Central memory CD8-positive, alpha-beta T cell (primary cell): ENCODE measurements at places on chromosomes 2 and 18.
A peak's percentile ranks its signal among the peaks of the same experiment; 100 is the strongest.

DNA sequence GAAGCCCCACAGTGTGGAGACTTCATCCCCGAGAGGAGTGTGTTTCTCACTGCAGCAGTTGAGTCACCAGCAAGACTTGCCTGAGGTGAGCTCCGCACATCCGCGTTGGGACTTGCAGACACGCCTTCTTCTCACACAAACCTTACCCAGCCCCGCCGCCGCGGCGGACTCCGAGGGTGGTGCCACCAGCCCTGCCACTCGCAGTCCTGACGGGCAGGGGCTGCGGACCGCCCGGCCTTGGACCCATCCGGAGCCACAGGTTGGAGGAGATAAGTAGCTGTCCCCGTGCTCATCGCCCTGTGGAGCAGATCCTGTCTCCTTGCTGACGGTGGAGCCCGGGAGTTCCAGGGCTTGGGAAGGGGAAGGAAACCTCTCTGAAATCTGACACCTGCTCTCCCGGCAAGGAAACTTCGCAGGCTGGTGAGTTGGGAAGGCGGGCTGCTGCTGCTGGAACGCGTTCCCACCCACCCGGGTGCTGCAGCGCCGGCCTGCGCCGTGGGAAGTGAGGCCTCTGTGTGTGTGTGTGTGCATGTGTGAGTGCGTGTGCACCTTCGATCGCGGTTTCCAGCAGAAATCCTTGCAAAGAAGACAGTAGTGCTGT lies at the start of gene RAB27B:
TSS of gene RAB27B (plus strand) at position 197 of the 601 bp plus-strand sequence. CDS start 49,109 bp downstream, outside the sequence.
- H3K27me3 ChIP-seq: no peaks in the 10 kb centered on the region
- H3K27ac ChIP-seq: peak within 1 kb of the TSS; percentile 86
- H3K4me3 ChIP-seq: peak within 1 kb of the TSS; percentile 89
- peaks cover 5% of the 10 kb centered on the region for H3K36me3 ChIP-seq

DNA sequence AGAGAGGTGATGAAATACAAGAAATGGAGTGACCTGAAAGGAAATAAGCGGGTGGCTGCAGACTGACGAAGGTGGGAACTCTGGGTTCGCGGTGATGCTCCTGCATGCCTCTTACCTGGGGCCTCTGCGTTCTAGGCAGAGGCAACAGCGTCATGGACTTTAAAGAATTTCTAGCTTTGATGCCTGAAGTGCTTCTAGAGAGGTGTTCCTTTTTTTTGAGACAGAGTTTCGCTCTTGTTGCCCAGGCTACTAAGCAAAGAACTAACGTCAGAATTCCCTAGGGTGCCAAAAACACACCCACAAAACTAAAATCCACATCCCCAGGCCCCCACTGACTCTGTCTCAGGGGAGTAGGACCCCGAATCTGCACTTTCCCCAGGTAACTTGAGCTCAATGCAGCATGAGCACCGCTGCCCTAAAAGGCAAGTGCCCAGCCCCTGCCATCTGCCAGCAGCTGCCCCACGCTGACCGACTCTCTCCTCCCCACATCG lies 110.5 kb upstream of the ID2 start:
- H3K4me3 ChIP-seq: no peak overlapping the region
- H3K27me3 ChIP-seq: no peaks in the 10 kb centered on the region
- H3K27ac ChIP-seq: no peak overlapping the region
- H3K36me3 ChIP-seq: no peaks in the 10 kb centered on the region
- peaks cover 20% of the 10 kb centered on the region for H3K4me1 ChIP-seq

- H3K4me3 ChIP-seq: no peak overlapping the region
- no peak for DNase-seq
- peaks cover 2% of the 10 kb centered on the region for H3K36me3 ChIP-seq
- H3K27ac ChIP-seq: no peak overlapping the region
- H3K27me3 ChIP-seq: peaks cover 26% of the 10 kb centered on the region
Observed at GRCh38 chr18:56508370-56509036, 129.9 kb downstream of the TXNL1 start.

- no peak for DNase-seq
- no peaks in the 10 kb centered on the region for H3K27me3 ChIP-seq
- H3K36me3 ChIP-seq: no peaks in the 10 kb centered on the region
- H3K4me1 ChIP-seq: no peaks in the 10 kb centered on the region
- H3K27ac ChIP-seq: no peak overlapping the region
Observed at GRCh38 chr2:56013475-56013874, 89.9 kb upstream of the EFEMP1 start.

DNA sequence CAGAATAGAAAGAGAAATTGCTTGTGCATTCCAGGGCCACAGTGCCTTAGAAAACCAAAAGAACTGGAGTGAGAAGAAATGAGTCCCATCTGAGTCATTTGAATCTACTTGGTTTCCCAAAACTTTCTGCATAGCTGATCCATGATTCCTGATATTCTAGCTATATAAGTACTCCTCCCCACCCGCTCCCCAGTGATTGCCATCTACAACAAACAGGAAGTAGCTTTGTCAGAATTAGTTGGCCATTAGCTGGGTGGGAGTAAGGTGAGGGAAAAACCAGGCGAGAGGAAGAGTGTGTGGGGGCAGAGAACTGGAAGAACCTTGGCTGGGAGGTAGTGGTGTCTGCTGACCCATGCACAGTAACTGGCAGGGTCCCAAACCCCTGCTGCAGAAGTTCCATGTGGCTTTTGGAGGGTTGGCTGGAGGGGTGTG lies 122.1 kb downstream of the ACAA2 start:
- peak overlapping the region; percentile 51 for H3K4me3 ChIP-seq
- no peak for DNase-seq
- peak overlapping the region; percentile 54 for H3K27ac ChIP-seq
- no peaks in the 10 kb centered on the region for H3K27me3 ChIP-seq

DNA sequence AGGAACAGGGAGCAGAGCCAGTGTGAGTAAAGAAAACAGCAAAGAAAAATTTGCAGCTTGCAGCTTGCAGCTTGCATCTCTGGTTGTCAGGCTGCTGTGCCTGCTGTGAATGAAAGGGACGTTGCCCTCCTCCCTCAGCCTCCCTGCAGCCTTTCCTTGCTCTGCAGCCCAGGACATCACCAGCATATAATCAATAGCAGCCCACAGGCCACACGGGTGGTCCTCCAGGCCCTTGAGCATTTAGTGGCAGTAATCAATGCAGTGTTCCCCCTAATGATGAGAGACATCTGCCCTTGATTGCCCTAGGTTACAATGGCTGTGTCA lies 122.2 kb upstream of the TACR1 start:
- H3K36me3 ChIP-seq: no peaks in the 10 kb centered on the region
- no peaks in the 10 kb centered on the region for H3K27me3 ChIP-seq
- no peak overlapping the region for H3K27ac ChIP-seq
- H3K4me3 ChIP-seq: no peak overlapping the region

DNA sequence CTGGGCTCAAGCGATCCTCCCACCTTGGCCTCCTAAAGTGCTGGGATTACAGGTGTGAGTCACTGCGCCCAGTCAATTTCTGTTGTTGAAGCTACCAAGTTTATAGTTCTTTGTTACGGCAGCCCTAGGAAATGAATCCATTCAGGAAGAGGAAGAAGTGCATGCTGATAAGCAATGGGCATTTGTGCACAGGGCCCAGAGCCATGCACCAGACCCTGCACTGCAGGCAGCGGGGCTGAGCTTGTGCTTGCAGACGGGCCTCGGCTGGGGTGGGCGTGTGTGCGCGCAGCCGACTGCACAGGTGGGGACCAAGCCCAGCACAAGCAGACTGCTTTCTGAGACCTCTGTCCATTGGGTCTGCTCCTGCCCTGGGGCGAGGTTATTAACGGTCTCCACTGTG lies 144.6 kb downstream of the CABLES1 start:
- DNase-seq: no peak
- H3K27ac ChIP-seq: no peak overlapping the region
- no peaks in the 10 kb centered on the region for H3K4me1 ChIP-seq
- H3K27me3 ChIP-seq: no peaks in the 10 kb centered on the region
- no peaks in the 10 kb centered on the region for H3K36me3 ChIP-seq

- H3K27me3 ChIP-seq: peaks cover 94% of the 10 kb centered on the region
- no peaks in the 10 kb centered on the region for H3K4me1 ChIP-seq
- H3K27ac ChIP-seq: no peak overlapping the region
- no peak overlapping the region for H3K4me3 ChIP-seq
- peaks cover 3% of the 10 kb centered on the region for H3K36me3 ChIP-seq
Observed at GRCh38 chr2:46666044-46666679, 186.8 kb downstream of the TMEM247 start.

- no peaks in the 10 kb centered on the region for H3K36me3 ChIP-seq
- DNase-seq: no peak
- no peaks in the 10 kb centered on the region for H3K4me1 ChIP-seq
- H3K4me3 ChIP-seq: no peak overlapping the region
Observed at GRCh38 chr2:23637011-23637778, 252.2 kb downstream of the KLHL29 start.

DNA sequence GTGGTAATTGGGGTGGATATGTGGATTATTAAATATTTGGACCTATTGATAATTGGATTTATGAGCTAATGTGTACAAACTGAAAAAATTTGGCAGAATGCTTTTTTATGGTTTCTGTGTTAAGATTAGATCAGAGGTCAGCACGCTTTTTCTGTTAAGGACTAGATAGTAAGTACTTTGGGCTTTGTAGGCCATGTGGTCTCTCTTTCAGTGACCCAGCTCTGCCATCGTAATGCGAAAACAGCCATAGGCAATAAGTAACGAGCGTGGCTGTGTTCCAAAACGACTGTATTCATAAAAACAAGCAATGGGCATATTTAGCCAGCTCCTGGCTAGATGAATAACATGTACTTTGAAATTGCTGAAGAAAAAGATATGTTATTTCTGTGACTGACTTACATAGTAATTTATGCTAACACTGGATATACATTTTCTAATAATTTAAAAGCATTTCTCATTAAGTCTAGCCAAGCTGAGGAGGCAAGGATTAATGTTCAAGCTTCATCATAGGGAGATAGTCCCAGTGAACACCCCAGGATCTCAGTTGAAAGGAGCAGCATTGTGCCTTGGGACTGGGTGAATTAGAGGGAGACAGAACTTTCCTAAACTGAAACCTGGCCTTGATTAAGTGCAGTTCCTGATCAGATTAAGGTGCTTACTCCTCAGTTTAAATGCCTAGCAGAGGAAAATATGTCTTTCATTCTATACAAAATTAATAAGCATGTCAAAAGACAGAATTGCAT lies 20.0 kb downstream of the CCDC138 start:
- no peaks in the 10 kb centered on the region for H3K27me3 ChIP-seq
- DNase-seq: no peak
- H3K36me3 ChIP-seq: peaks cover 16% of the 10 kb centered on the region

DNA sequence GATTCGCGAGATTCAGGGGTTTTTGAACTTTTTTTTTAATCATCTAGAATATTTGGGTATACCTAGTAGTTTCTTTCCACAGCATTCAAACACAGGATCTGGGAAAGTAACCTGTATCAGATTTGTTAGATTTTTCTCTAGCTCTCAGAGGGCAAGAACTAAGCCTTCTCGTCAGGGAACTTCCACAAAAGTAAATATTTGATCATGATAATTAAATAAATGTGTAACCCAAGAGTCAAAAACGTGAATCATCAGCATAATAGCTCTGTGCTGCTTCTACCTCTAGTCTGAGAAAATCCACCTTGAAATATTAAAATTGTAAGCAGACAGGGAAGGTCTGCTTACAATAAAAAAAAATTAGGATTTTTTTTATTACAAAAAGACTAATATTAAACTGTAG lies 225.7 kb upstream of the SPOPL start:
- no peak for DNase-seq
- H3K4me3 ChIP-seq: no peak overlapping the region
- no peak overlapping the region for H3K27ac ChIP-seq
- no peaks in the 10 kb centered on the region for H3K27me3 ChIP-seq
- H3K4me1 ChIP-seq: no peaks in the 10 kb centered on the region

- H3K27me3 ChIP-seq: peaks cover 74% of the 10 kb centered on the region
- no peak overlapping the region for H3K27ac ChIP-seq
- H3K4me3 ChIP-seq: no peak overlapping the region
- H3K4me1 ChIP-seq: no peaks in the 10 kb centered on the region
Observed at GRCh38 chr18:75375341-75375740, 52.2 kb downstream of the SMIM21 start.

GRCh38 chr18:5879479-5879882 lies 15.8 kb downstream of the TMEM200C start:
- no peak overlapping the region for H3K27ac ChIP-seq
- no peak overlapping the region for H3K4me3 ChIP-seq
- DNase-seq: no peak
- H3K36me3 ChIP-seq: no peaks in the 10 kb centered on the region

DNA sequence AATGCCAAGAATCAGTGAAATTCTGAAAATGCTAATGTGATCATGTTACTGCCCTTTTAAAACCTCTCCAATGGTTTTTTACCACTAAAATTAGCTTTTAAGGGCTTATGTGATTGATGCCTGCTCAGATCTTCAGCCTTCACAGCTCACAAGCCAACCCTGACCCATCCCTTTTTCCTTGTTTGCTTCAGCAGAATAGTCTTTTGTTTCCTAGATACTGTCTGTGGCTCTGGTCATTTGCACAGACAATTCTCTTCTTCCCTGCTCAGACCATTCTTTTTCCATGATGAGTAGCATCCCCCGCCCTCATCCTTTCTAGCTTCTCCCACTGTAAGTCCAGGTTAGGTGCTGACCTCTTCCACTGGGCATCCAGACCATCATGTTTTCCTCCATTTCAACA lies 164.9 kb upstream of the NT5C1B start:
- H3K4me3 ChIP-seq: no peak overlapping the region
- H3K27me3 ChIP-seq: no peaks in the 10 kb centered on the region

- no peaks in the 10 kb centered on the region for H3K36me3 ChIP-seq
- H3K27ac ChIP-seq: no peak overlapping the region
- peaks cover 45% of the 10 kb centered on the region for H3K27me3 ChIP-seq
- no peak overlapping the region for H3K4me3 ChIP-seq
- H3K4me1 ChIP-seq: no peaks in the 10 kb centered on the region
- no peak for DNase-seq
Observed at GRCh38 chr2:191981706-191982105, 134.8 kb upstream of the CAVIN2 start.

DNA sequence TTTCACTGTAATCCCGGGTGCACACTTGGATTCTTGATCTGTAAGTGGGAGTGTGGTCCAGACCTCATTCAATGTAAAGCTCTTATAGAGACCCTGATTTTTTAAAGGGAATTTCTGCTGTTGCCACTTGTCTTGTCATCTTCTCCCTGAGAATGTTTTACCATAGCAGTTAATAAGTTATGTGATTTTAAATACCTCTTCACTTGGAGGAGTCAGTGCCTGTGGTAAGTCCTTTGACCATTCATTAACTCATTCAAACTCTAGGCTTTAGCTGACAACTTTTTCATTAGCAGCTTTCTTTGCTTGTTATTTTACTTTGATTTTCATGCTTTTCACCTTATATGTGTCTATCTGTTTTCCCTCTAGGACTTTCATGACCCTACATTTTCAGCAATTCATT lies 51.3 kb downstream of the FMNL2 start:
- H3K27me3 ChIP-seq: peaks cover 15% of the 10 kb centered on the region
- no peaks in the 10 kb centered on the region for H3K4me1 ChIP-seq
- peaks cover 2% of the 10 kb centered on the region for H3K36me3 ChIP-seq
- no peak for DNase-seq
- H3K27ac ChIP-seq: no peak overlapping the region

- H3K36me3 ChIP-seq: no peaks in the 10 kb centered on the region
- no peaks in the 10 kb centered on the region for H3K4me1 ChIP-seq
- H3K27me3 ChIP-seq: no peaks in the 10 kb centered on the region
- no peak for DNase-seq
- H3K27ac ChIP-seq: no peak overlapping the region
- H3K4me3 ChIP-seq: no peak overlapping the region
Observed at GRCh38 chr2:4269885-4270284, 566.5 kb downstream of the DCDC2C start.

- no peak overlapping the region for H3K27ac ChIP-seq
- DNase-seq: no peak
- peaks cover 21% of the 10 kb centered on the region for H3K27me3 ChIP-seq
- no peak overlapping the region for H3K4me3 ChIP-seq
- no peaks in the 10 kb centered on the region for H3K36me3 ChIP-seq
- no peaks in the 10 kb centered on the region for H3K4me1 ChIP-seq
Observed at GRCh38 chr2:56191617-56192016, 7.8 kb downstream of the CCDC85A start.

- no peak for DNase-seq
- no peak overlapping the region for H3K4me3 ChIP-seq
- H3K27ac ChIP-seq: no peak overlapping the region
- no peaks in the 10 kb centered on the region for H3K27me3 ChIP-seq
Observed at GRCh38 chr2:221494556-221494955, 77.5 kb downstream of the EPHA4 start.
